ELR (cell line): ENCODE measurements at places on chromosomes 12 and 14.

GRCh38 chr12:26345471-26346003 lies 150.2 kb downstream of the SSPN start:
- DNase-seq, result no peak

- DNase-seq, result no peak
Measured at GRCh38 chr12:68614105-68614679, 3.5 kb downstream of the RAP1B start.

- DNase-seq, result no peak
Measured at GRCh38 chr14:103444837-103445524, 59.8 kb downstream of the MARK3 start.

GRCh38 chr12:54413284-54414190 lies 5.5 kb downstream of the ITGA5 start:
- DNase-seq, result peak; percentile 68

- DNase-seq, result no peak
Measured at GRCh38 chr14:76729258-76729657, 32.0 kb upstream of the VASH1 start.

DNA sequence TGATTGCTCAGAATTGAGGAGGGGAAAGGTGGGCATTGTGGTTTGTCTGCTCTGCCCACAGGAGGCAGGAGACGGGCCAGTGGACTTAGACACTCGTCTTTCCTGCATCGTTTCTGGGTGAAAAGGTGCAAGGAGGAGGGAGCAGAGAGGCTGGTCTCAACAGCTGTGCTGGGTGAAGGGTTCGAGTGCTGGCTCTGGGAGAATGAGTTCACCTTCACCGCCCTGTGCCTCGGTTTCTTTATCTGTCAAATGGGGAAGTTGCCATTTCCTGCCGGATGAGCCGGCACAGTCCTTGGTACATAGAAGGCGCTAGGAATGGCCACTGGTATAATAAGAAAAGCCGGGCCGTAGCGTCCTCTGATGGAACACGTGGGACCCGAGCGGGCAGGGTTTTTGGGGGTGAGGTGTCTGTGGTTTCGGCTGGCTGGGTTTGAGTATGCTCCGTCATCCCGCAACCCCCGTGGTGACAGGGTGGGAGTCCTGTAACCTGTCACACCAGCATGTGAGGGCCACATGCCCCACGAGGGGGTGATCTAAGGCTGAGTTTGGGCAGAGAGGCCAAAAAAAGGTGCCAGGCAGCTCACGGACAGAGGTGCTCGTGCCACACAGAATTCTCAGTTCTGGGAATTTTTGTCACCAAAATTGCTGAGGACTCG lies 7.3 kb downstream of the BCL7A start:
- no peak for DNase-seq

- peak; percentile 78 for DNase-seq
Measured at GRCh38 chr14:77615361-77616132, 890 bp downstream of the SPTLC2 start.

DNA sequence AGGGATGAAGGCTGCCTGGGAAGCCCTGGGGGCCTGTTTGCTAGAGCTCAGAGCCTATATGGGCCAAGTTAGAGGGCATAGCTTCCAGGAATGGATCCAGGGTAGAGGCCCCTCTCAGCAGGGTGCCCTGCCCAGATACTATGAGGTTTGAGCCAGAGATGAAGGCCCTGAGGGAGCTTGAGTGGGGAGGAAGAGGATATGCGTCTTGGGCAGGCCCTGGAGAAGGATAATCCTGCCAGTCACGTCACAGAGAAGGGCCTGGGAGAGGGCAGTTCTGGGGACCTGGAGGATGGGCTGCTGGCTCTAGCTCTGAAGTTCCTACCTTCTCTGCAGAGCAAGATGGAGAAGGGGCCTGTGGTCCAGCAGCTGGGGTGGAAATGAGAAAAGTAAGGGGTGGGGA lies 5.9 kb upstream of the CACNB3 start:
- no peak for DNase-seq

GRCh38 chr14:60789656-60790055 lies 55.1 kb downstream of the MNAT1 start:
- no peak for DNase-seq

DNA sequence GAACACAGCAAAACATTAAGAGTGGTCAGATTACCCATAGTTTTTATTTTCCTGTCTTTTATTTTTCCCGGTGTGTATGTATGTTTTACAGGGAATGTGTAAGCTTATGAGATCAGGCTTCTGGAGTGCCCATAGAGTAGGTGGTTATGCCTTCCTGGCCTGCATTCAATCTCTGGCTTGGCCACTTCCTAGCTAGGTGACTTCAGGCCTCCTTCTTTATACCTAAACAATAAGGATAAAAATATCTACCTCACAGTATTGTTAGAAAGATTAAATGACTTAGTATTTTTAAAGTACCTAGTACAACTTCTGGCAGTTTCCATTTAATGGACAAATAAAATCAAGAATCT lies 42.4 kb downstream of the ITPR2 start:
- DNase-seq, result peak; percentile 46

DNA sequence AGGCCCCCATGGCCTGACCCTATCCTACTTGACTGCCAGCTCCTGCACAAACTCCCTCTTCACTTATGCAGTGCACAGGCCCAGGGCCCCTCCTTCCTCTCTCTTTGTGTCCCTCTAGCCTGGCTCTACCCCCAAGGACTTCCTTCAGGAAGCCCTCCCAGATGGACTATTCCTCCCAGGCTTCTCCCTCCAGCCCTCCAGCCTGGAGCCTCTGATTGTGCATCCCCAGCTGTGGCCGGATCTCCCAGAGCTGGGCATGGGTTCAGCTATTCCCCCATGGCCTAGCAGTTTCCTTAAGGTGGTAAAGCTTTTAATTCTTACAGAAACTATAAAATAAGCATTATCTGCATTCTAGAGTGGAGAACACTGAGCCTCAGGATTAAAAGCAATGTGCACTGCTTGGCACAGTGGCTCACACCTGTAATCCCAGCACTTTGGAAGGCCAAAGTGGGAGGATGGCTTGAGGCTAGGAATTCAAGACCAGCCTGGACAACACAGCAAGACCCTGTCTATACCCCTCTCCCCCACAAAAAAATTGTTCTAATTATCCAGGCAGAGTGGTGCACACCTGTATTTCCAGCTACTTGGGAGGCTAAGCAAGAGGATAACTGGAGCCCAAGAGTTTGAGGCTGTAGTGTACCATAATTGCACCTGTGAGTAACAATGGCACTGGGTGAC lies 16.8 kb upstream of the KRT8 start:
- no peak for DNase-seq

- DNase-seq, result no peak
Measured at GRCh38 chr12:39884616-39885125, 221.2 kb downstream of the SLC2A13 start.

- no peak for DNase-seq
Measured at GRCh38 chr12:72631926-72632685, 359.9 kb downstream of the TRHDE start.

DNA sequence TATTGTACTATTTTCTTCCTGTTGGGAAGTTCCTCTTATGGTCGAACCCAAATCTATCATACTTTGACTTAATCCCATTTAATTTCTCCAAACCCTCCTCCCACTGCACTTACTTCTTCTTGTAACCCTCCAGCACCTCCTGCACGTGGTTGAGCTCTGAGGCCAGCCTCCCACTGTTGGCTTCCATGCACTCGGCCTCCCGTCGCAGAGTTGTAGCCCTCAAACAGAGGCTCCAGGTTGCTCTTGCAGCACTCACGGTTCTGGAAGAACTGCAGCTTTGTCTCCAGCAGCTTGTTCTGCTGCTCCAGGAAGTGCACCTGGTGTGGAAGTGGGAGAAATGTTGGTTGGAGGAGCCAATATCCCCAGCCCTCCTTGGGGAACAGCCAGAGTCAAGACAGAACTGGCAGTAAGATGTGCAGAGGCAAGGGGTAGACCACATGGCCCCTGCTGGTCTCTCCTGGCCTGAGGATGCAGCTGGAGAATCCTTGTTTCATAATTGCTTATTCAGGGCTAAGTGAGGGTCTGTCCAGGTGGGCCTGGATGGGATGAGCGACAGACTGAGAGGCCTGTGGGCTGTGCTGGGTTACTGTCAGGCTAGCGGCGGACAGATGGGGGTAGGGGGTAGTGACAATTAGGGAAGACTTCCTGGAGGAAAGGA lies 18.4 kb upstream of the KRT86 start:
- DNase-seq, result no peak

GRCh38 chr14:22973217-22974032 lies 8.9 kb downstream of the AJUBA start:
- DNase-seq, result peak; percentile 78

DNA sequence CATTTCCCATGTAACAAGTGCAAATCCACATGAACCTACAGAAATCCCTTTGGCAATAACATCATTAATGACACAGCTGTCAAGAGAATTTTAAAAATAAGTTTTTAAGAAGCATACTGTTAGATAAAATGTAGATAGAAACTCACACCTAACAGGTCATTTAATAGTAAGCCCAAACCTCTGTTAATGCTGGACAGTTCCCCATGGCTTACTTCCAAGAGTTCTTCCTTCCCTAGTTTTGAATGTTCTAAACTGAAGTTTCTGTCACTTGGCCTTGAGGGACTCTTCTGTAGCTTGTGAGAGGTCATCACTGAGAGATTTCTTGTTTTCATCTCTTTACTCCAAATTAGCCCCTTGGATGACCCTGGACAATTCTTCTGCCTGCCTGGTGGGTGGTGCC lies 22.7 kb downstream of the OTX2 start:
- no peak for DNase-seq

DNA sequence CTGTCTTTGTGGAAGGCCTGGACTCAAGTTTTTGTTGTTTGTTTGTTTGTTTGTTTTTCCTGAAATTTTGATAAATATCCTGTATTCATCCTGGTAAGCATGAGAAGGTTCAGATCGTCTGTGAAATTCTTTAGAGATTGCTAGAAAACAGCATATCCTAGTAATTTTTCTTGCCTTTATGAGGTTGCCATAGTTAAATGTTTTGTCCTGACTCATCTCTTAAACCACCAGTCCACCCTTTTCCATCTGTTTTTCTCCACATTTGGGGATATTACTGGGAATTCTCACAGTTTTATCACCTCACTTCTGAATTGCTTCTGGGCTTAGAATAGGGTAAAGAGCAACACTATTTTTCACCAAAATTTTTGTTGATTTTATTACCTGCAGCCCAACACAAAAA lies 248.3 kb downstream of the FBXL14 start:
- DNase-seq, result peak; percentile 50

DNA sequence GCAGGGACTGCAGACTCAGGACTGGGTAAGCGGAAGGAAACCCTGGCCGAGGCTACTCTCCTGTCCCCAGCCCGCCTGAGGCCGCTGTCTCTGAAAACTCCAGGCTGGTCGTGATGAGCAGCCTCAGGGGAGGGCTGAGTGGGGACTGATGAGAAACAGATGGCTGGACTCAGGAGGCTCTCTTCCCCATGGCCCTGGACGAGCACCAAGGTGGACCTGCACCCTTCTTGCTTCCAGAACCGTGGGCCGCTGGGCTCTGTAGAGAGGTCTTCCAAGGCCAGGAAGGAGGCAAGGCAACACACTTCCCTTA lies 1.1 kb downstream of the TEX22 start:
- no peak for DNase-seq

DNA sequence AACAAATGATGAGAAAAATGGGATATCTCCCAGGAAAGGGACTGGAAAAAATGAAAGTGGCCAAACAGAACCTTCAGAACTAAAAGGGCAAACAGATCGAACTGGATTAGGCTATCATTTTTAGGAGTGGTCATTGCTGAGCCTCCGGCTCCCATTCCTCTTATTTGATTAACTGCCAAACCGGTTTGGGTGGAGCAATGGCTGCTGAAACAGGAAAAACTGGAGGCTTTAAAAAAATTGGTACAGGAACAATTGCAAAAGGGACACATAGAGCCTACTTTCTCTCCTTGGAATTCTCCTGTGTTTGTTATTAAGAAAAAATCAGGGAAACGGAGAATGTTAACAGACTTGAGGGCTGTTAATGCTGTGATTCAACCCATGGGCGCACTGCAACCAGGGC lies 49.7 kb downstream of the TNFAIP2 start:
- DNase-seq, result no peak

GRCh38 chr12:43402436-43402835 lies 149.6 kb downstream of the ADAMTS20 start:
- no peak for DNase-seq

- no peak for DNase-seq
Measured at GRCh38 chr14:30185832-30186231, 258.2 kb upstream of the PRKD1 start.

DNA sequence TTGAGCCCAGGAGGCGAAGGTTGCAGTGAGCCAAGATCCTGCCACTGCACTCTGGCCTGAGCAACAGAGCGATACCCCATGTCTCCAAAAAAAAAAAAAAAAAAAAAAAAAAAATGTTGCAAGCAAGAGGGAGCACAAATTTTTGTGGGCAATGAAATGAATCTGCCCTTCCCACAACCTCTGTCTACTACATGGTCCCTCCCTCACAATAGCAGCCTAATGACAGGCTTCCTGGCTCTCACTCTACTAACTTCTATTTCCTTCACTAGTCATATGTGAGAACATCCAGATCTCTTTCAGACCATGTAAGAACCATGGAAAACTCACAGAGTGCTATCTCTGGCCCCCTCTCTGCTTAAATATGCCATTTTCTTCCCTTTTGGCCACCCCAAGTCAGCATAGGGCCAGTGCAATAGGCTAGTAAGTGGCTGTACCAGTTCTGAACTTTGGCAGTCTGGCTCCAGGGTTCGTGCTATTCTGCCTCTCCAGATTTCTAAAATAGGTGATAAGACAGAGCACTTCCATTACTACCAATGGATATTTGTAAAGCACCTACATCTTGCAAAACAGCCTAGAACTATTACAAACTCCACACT lies 7.1 kb downstream of the OSBPL8 start:
- DNase-seq, result no peak

DNA sequence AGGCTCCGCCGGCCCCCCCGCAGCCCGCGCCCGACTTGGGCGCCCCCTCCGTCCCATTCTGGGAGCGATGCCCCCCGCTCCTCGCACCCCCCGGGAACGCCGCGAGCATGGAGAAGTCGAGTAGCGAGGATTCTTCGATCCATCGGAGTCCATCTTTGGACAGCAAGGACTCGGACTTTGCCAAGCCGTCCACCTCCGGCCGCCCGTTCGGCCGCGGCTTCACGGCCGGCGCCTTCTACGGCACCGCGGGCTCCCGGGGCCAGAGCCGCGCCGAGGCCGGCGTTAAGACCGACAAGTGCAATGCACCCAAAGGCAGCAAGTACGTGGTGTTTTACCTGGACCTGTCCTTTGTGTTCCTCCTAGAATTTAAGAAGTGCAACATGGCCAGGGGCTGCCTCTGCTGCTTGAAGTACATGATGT lies 123.6 kb downstream of the TSPAN9 start:
- no peak for DNase-seq

DNA sequence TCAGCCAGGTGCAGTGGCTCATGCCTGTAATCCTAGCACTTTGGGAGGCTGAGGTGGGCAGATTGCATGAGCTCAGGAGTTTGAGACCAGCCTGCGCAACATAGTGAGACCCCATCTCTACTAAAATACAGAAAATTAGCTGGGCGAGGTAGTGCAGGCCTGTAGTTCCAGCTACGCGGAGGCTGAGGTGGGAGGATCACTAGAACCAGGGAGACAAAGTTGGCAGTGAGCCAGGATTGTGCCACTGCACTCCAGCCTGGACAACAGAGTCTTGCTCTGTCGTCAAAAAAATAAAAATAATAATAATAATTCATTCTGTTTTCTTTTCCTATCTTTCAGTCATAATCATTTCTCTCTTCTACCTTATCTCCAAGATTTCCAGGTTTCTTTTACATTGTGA lies 48.6 kb upstream of the USP44 start:
- DNase-seq, result no peak

GRCh38 chr12:67625004-67625403 lies 23.5 kb upstream of the DYRK2 start:
- DNase-seq, result no peak

GRCh38 chr12:28759333-28759732 lies 389.7 kb upstream of the FAR2 start:
- DNase-seq, result no peak

GRCh38 chr14:63564318-63564717 lies 21.1 kb upstream of the PPP2R5E start:
- no peak for DNase-seq

GRCh38 chr12:121837680-121838079 lies 21.0 kb downstream of the HPD start:
- DNase-seq, result no peak
